ENCODE measurements at places on chromosomes 7 and 10. TPM values are rescaled to one million over a fixed set of nuclear protein-coding genes. Genes with fewer than 3 reads are reported as not detected.
A peak's percentile ranks its signal among the peaks of the same experiment; 100 is the strongest.

PRSS1 gene
- not detected for total RNA-seq

ITGB8 gene
- total RNA-seq = 31.2 TPM

RSPH10B2 gene
- 0.22 TPM for total RNA-seq

GPR15LG gene
- total RNA-seq = not detected

C7orf33 gene
- not detected for total RNA-seq

SH2D4B gene
- not detected for total RNA-seq

CALHM3 gene
- not detected for total RNA-seq

SEMA4G gene
- 0.99 TPM for total RNA-seq

GATA3 gene
- under 0.01 TPM for total RNA-seq

HTR7 gene
- under 0.01 TPM for total RNA-seq

CADPS2 gene
- 48.0 TPM for total RNA-seq

FAM25A gene
- total RNA-seq = not detected

STRIP2 gene
- 2.6 TPM for total RNA-seq

CALHM1 gene
- total RNA-seq = not detected

- DNase-seq = no peak
These were observed 40.0 kb upstream of the GSDME start for GRCh38 chr7:24797270-24797669.

DNA sequence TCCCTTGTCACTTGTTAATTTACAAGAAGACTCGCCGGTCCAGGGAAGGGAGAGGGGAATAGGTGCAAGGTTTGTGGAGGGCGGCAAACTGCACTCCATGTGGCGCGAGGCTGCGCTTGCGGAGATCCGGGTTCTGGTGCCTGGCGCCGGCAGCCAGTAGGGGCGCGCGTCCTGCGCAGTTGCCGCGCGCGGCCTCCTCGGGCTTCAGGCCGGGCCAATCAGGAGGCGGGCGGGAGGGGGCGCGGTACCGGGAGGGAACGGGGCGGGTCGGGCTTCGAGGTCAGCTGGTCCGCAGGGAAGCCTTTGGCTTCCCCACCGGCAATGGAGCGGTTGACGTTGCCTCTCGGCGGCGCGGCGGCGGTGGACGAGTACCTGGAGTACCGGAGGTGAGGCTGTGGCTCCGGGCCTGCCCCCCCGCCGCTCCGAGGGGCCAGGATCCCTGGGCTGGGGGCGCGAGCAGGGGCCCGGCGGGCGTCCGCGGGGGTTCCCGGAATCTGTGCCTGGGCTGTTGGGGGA lies at the start of gene FAM221A:
Gene FAM221A, plus strand, starts transcription at position 302 of the 516 bp plus-strand sequence. Its CDS starts 20 bp downstream, at position 322.
- peak; percentile 88 for DNase-seq

DNA sequence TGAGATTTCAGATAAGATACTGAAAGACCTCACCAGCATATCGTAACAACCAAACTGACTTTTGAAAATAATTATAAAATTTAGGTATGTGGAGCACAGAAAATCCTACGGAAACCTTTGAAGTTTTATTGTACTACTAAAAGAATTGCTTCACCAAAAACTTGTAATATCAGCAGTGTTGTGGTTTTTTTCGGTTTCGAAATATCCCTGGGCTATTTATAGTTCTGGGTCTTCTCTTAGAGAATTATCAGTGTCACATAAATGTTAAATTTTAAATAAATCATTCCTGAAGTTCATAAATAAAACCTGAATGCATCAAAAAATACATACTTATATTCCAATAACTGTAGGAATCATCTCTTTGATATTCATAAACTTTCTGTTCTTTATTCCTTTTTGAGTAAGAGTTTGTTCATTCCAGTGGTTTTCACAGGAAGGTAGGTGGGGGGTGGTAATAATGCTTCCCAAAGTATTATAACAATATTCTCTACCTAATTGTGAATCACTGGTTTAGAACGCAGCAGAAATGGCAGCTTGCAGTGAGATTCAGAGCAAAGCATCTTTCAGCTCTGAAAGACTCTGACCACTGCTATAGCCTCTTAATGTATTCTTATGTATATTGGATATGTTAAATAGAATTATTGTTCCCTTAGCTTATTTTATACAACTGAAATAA lies 60.2 kb downstream of the ZNF277 start:
- no peak for DNase-seq

- DNase-seq = peak; percentile 17
These were observed 194.0 kb downstream of the CFTR start for GRCh38 chr7:117673839-117674238.

DNA sequence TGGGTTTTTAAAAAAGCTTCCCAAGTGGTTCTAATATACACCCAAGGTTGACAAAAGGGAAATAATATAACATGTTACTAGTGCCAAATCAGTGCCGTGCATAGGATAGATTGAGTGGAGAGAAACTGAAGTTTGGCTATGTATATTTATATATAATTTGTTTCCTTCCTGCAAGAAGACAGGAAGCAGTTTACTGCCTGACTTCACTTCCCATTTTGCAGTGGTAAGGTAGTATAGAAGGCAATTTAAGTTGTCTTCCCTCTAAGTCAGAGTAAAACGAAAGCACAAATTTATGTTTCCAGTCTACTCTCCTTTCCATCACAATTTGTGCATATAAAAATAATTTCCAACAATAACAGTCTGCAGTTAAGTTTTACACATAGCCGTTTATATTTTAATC lies 3.4 kb upstream of the HYCC1 start:
- no peak for DNase-seq

- no peak for DNase-seq
These were observed 16.3 kb downstream of the MBL2 start for GRCh38 chr10:52756295-52756694.

GRCh38 chr10:88840104-88840503 lies 11.5 kb downstream of the ANKRD22 start:
- no peak for DNase-seq

DNA sequence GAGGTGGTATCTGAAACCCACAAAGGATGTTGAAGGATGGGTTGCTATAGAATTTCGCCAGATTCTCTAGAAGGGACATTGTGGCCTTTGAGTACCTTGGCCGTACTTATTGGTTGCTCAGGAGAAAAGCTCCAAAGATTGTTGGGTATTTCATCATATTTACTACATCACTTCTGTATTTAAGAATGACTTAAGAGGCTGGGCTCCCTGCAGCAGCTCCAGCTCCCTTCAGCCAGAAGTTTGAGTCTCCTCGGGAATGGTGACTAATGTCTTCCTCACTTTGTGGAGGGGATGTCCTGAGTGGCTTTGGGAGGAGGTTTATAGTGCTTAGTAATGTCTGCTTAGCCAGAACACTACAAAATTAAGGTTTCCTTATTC lies 18.1 kb downstream of the MINDY4 start:
- DNase-seq = peak; percentile 90

GRCh38 chr10:123564631-123565030 lies 101.5 kb upstream of the GPR26 start:
- no peak for DNase-seq

GRCh38 chr7:122268101-122268500 lies 36.4 kb downstream of the FEZF1 start:
- DNase-seq = no peak

DNA sequence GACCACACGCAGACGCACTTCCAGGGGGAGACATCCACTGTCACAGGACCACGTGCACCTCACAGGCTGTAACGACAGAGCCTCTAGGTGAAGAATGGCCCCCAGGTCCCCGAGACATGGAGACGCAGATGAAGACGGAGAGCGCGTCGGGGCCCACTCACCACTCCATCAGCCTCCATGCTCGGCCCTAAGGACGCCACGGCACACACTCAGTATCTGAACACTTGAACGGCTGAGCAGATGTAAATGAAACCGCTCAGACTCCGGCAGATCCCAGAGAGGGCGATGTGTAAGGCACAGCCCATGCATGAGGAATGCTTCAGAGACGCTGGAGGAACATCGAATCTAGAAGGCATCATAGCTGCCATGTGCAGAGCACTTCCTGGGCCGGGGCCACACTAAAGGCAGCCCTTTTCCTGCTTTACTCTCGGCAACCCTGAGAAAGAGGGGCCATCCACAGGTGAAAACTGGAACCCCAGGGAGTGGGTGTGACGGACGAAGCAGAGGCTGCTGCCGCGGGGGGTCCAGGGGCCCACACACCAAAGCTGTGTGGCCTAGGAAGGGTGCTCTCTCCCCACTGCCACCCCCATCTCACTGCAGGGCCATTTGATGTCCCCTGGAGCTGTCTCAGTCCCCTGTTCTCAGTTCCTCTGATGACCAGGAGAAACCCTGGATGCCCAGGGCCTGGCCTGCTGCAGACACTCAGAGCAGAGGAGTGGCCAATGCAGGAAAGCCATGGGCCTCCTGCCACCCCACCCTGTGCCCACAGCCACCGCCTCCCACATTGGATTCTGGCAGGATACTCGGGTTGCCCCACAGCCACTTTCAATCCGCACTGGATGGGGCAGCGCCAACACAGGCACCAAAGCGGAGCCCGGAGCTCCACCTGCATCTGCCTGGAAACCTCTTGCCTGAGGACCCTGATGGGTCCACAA lies 253.8 kb downstream of the MAD1L1 start:
- DNase-seq = no peak

DNA sequence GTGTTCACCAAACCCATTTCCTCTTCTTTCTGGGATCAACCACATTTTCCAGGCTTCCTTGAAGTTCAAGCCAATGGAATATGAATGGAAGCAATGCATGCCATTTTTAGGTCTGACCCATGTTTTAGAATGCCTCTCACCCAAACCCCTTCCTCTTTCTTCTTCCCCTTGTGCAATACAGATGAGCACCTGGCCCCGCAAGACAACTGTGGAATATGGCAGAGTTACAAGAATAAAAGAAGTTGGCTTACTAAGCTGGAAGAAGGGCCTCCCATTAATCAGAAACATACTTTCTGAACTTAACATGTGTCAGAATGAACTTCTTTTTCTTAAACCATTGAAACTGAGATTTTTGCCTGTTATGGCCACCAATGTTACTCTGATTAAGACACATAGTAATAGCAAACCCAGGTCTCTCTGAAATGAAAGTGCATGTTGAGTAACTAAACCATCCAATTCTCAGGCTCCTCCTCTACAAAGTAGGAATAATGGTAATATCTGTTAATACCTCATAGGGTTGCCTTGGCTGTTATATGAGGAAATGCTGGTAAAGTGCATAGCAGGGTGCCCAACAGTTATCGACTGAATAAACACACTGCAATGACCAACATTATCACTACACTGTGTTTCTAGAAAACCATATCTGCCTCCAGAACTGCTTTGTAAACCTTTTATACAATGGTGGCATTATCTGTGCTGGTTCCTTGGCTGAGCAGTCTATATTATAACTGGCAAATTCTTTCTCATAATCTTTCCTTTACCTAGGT lies 382.2 kb upstream of the NRP1 start:
- no peak for DNase-seq

DNA sequence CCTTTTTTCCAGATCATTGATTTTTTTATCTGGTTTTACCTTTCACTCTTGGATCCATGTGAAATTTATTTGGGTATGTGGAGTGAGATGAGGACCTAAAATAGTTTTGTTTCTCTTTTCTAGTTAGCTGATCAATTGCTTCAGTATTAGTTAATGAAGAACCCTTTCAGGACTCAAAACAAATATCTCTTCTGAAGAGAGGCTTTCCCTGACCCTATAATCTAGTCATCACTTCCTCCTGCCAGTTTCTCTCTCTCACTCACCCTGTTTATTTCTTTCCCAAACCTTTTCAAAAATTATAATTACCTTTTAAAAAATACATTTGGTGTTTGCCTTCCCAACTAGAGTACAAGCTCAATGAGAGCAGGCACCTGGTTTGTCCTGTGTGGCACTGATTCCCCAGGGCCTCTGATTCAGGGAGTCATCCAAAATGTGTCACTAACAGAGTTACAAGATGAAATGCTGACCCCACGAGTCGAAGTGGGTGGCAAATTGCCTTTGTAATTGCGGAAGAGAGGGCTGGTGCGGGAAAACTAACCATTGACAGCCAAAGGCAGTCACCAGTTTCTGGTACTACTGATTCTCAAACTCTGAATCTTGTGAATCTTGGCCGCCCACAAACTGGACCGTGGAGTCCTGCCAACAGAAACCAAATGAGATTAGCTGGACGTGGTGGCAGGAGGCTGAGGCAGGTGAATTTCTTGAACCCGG lies 2.4 kb downstream of the TMEM140 start:
- peak; percentile 68 for DNase-seq

GRCh38 chr7:69599955-69600709 lies 1.9 kb downstream of the AUTS2 start:
- no peak for DNase-seq

DNA sequence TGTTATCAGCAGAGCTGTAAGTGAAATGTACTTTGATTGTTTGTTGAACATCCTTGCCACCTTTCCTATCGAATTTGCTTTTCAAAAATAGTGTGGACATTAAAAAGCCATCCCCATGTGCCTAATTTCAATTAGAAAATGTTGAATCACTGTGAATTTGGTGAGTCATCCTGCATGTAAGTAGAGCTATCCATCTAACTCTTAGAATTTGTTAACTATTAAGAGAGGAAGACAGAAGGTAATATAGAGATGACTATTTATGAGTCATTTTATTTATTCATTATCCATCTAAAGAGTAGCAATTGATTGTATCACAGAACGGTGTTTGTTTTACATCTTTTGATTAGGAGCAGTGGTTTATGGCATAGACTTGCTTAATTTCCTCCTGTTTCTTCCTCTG lies 154.7 kb downstream of the MGMT start:
- no peak for DNase-seq

DNA sequence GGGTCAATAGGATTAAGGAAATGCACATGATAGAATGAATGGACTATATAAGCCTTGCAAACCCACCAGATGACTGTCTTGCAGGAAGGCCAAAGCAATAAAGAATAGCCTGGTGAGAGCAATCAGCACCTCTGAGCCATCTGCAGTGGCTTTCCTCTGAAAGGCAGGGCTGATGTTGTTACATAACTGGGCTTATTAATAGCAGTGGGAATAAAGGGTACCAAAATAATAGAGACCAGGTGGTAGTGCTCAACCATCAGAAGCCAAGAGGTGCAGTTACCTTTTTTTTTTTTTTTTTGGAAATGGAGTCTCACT lies 16.8 kb upstream of the VPS26A start:
- DNase-seq = no peak

DNA sequence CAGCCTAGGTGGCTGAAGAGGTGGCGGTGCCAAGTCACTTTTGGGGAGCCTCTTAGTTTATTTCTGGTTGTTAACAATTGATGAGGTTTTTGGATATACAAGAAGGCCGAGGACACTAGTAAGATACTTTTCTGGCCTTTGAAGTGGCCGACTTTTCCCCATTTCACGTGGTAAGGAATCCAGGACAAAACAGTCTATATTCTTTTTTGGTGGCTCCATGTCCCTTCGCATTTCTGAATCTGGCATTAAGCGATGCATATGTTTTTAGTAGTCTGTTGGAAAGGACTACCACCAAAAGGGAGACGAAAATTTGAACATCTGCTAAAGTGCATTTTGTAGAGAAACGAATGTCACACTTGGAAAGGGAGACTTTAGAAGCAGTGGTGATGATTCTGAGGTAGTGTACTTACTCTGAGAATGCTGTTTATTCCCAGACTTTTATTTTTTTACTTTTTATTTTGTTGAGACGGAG lies 1.5 kb downstream of the MLLT10 start:
- DNase-seq = no peak

GRCh38 chr7:24483804-24484203 lies 89.4 kb upstream of the PALS2 start:
- no peak for DNase-seq

- no peak for DNase-seq
These were observed 99.0 kb upstream of the PHF14 start for GRCh38 chr7:10874666-10875065.

- DNase-seq = no peak
These were observed 33.5 kb upstream of the CUL1 start for GRCh38 chr7:148665221-148665620.

GRCh38 chr10:72979709-72980108 lies 25.1 kb upstream of the PLA2G12B start:
- DNase-seq = no peak

GRCh38 chr7:140544388-140544826 lies 65.1 kb upstream of the MKRN1 start:
- DNase-seq = no peak

GRCh38 chr10:83960125-83960524 lies 179.2 kb upstream of the GHITM start:
- DNase-seq = no peak
